ENCODE measurements at places on chromosomes 11 and 22.

- DNase-seq: no peak
Measured at GRCh38 chr11:12813371-12814225, 139.4 kb downstream of the TEAD1 start.

DNA sequence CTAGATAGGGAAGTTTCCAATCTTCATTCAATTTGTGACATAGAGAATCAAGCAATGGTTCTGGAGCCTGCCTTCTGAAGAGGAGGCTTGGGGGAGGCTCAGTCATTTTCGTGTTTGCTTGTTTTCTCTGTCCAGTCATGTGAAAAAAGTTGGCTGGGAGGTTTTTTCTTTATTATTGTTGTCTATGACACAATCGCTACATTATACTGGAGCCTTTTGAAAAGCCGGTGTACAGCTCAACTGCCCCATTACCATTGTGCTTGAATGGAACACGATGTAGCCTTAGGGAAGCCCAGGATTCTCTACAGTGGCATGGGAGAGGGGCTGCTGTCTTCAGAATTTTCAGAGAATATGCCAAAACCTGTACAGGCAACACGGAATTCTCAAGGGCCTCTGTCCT is 57.9 kb upstream of the NCAM1 start:
- DNase-seq: peak; percentile 36

DNA sequence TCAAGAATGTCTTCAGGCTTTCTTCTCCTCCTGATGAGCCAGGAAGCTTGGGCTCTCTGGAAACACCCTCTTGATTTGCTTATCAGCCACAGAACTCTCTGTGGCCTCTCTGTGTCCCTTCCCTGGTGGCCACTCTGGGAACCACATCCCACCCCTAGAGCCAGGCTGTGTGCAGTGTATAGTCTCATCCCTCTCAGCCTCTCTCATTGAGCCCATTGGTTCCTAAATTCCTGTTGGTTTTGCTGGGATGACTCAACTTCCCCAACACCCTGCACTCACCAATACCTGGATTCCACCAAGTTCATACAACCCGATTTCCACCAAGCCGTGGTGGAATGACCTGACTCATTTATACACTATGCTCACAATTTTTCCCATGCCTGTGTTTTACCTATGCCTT is 5.2 kb downstream of the IRAG1 start:
- no peak for DNase-seq

- DNase-seq: no peak
Measured at GRCh38 chr11:103811870-103812455, 224.5 kb upstream of the DDI1 start.

DNA sequence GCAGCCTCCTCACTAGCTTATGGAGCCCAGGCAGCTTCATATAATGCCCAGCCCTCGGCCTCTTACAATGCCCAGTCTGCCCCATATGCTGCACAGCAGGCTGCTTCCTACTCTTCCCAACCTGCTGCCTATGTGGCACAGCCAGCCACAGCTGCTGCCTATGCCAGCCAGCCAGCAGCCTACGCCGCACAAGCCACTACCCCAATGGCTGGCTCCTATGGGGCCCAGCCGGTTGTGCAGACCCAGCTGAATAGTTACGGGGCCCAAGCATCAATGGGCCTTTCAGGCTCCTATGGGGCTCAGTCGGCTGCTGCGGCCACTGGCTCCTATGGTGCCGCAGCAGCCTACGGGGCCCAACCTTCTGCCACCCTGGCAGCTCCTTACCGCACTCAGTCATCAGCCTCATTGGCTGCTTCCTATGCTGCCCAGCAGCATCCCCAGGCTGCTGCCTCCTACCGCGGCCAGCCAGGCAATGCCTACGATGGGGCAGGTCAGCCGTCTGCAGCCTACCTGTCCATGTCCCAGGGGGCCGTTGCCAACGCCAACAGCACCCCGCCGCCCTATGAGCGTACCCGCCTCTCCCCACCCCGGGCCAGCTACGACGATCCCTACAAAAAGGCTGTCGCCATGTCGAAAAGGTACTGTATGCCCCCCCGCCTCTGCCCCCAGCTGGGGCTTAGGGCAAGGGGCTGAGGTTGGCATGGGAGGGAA is 8.8 kb downstream of the RBM14 start:
- DNase-seq: no peak

GRCh38 chr22:27671413-27671935 is 130.1 kb downstream of the MN1 start:
- no peak for DNase-seq

DNA sequence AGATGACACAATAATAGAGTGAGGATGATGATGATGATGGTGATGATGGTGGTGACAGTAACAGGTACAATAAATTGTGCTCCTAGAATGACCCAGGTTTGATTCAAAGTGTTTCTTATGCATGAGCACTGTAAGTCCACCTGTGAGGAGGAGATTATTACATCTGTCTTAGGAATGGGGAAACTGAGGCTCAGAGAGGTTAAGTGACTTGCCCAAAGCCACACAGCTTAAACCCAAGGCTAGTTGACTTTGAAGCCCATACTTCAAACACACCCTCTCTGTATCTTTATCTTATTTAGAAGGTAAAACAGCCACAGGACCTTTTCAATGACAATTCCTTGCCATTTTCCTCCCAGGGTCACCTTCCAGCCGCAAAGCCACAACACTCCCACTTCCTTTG is 88.9 kb downstream of the MIAT start:
- no peak for DNase-seq

GRCh38 chr11:125976156-125976555 is 30.3 kb downstream of the VSIG10L2 start:
- DNase-seq: no peak

DNA sequence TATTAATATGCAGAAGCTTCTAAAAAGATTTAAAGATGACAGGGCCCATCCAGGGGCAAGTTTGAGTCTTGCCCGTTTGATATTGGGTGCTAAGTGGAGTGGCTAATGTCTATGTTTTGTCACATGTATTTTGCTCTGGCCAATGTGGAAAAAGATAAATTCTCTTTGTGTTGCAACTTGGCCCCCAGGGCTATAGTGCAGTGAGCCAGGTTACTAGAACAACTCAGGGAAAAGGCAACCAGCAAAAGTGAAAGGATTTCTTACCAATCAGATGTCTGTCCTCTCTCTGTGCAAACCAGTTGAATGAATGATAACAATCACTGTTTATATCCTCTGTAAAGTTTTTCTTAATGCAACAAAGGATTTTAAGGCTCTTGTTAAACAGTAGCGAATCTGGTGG is 4.6 kb upstream of the CLNS1A start:
- DNase-seq: no peak

DNA sequence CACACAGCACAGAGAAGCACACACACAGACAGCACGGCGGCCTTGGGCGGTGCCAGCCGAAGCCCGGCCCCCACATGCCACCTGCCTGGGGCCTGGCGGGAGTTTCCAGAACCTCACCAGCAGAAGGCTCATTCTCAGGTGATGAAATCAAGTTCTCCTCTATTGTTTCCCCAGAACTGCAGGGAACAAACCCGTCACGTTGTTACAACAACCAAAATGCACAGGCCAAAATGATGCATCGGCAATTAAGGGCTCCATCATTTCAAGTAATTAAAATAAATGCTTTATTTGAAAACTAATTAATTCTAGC is 30.8 kb downstream of the GNB1L start:
- no peak for DNase-seq

GRCh38 chr11:122951211-122951610 is 30.4 kb downstream of the BSX start:
- peak; percentile 14 for DNase-seq

GRCh38 chr11:29389793-29390192 is 627.0 kb downstream of the KCNA4 start:
- DNase-seq: no peak

- no peak for DNase-seq
Measured at GRCh38 chr11:11416917-11417316, 63.9 kb upstream of the CSNK2A3 start.

DNA sequence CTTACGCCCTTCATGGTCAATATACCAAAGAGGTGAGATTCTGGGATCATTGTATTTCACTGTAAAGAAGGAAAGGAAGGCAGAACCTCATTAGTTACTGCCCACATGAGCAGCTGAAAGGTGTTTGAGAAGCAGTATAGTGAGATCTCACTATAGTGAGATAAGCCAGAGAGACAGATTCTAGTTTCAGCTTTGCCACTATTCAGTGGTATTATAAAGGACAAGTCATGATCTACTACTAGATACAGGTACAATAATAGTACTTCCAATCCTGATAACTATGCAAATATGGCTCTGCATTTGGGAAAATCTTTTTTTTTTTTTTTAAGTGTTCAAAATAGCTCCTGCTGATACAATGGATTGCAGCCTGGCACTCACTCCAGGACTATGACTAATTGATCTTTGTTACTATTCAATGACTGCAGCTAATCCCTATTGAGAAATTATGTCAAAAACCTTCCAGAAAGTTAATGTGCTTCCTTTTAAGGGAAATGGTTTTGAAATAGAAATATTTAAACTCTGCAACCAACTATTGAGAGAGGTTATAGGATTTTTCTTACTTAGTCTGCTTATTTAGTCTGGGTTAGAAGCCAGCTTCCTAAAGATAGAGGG is 8.3 kb upstream of the DLAT start:
- DNase-seq: no peak

GRCh38 chr11:93737904-93738612 is 3.2 kb downstream of the TAF1D start:
- no peak for DNase-seq

GRCh38 chr22:20242393-20243175 is 25.5 kb downstream of the RTN4R start:
- DNase-seq: no peak

DNA sequence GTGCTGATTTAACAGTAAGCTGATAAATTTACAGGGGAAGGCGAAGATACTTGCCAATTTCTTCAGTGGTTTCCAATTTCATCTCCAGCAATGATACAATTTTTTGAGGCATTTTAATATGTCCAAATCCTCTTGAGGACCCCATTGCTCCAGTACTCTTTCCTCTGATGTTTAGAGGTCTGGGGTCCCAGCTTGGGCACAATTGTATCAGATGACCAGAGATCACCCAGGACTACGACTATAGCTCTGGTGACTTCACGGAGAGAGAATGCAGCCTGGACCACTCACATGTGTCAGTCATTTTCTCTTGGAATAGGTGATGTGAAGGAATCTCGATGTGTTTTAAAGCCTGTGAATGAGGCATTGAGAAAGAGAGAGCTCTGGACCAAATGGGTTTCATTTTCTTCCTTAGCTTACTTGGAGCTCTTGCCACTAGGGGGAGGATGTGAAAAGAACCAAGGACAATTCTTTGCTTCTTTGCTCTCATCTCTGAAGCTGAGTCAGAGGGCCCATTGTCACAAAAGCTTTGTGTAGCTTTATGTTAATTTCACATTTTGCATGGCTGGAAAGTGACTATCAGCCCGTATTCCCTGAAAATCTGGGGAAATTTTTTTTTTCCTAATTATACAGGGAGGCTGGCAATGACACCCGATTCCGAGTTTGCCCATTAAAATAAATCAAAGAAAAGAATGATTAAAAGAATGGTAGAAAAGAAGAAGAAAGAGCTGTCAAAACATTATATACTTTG is 6.7 kb upstream of the CCDC90B start:
- DNase-seq: peak; percentile 46

DNA sequence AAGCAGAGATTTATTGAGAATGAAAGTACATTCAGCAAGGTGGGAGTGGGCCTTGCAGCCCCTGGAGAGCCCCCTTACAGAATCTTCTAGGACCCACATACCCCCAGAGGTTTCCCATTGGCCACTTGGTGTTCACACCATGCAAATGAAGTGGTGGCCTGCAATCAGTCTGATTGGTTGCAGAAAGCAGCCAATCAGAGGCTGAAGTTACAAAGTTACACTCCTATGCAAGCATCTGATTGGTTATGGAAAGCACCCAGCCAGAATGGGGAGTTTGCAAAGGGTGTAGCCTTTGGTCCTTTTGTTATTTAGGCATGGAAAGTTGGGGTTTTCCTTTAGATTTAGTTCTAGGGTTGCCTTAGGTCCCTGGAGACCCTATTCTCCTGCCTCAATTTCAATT is 34.9 kb downstream of the UVRAG start:
- DNase-seq: no peak

DNA sequence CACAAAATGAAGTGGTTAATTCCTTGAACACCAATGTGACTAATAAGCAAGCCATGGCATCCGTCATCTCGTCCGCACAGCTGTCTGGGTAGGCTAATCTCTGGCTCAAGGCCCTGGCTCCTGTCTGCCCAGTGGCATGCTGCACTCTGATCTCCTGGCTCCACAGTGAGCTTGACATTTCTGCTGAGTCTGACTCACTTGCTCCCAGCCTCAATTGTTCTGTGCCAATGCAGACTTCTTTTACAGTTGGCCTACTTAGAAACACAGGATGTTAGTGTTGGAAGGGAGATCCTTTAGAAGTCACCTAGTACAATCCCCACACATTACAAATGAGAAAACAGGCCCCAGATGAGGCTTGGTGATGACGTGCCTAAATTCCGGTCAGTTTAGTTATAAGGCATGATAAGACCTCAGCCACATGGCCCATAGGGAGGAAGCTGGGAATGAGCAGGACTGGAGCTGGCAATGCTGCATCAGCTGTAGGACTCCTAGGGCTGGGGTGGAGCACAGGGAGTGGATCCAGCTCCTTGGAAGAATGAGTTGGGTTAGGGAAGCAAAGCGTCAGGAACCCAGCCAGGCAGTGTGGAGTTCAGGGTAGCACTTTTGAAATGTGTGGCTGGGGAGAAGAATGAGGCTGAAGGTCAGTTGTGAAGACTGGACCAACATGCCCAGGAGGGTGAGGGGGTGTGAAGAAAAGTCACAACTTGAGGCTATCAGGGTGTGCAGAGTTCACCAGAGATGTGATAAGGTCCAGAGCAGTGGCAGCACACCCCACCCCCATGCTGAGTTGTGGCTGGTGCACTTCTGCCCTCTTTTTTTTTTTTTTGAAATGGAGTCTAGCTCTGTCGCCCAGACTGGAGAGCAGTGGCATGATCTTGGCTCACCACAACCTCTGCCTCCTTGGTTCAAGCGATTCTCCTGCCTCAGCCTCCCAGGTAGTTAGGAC is 70.2 kb upstream of the EED start:
- DNase-seq: no peak

DNA sequence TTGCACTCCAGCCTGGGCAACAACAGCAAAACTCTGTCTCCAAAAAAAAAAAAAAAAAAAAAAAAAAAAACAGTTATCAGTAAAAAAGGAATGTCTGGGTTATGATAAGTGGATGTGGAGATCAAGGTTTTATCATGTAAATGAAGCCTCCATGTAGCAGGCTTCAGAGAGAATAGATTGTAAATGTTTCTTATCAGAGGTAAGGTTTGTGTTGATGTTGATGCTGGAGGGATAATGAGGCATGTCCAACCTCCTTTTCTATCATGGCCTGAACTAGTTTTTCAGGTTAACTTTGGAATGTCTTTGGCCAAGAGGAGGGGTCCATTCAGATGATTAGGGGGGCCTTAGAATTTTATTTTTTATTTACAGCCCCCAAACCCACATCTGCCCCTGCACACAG is 35.4 kb upstream of the TREH start:
- no peak for DNase-seq

- no peak for DNase-seq
Measured at GRCh38 chr11:81674211-81674610, 1059.5 kb downstream of the FAM181B start.

Data from NCI-H2227 treated with DMSO at 0.1 percent for 48 hours (cell line).